Tongue (tissue), 3 donors: ENCODE measurements at places on chromosomes 11 and 22.

- no peak for DNase-seq
Measured at GRCh38 chr11:29962243-29962642, 54.6 kb downstream of the KCNA4 start.

DNA sequence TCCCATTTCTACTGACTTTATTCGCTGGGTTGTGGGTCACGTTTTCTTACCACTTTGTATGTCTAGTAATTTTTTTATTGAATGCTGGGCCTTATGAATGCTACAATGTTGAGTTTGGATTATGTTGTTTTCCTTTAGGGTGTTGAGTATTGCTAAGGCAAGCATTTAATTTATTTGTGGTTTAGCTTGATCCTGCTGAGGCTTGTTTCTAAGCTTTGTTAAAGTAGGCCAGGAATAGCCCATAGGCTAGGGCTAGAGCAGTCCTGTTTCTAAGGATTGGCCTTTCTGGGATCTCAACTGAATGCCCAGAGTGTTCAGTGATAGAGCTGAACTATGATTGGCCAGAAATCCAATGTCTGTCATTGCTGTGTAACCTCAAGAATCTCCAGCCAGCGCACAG lies 56.1 kb upstream of the LDLRAD3 start:
- no peak for DNase-seq

GRCh38 chr22:24128631-24129262 lies 52.5 kb upstream of the SUSD2 start:
- DNase-seq, result no peak

GRCh38 chr11:123069908-123070821 lies 8.2 kb upstream of the HSPA8 start:
- no peak for DNase-seq

DNA sequence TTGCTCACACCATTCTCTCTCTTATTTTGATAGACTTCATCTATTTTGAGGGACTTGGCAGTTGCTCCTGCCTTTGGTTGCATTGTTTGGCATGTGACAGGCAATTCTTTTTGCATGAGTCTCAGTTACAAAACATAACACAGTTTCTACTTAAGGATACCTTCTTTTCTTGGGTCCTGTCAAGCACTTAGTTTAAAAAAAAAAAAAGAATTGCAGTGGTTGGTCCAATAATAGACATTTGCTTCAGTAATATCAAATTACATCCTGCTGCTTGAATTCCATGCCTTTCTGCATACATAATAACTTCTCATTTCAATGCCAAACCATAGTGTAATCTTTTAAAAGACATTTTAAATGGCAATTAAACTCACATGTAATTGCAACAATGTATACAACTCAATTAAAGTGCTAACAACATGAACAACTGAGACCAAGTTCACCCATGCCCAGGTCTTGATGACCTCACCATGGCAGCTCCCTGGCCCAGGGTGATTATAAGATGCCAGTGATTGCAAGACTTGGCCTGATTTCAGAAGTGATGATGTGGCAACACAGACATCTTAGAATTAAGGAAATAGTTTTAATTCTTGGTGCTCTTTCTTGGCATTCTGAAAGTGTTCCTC lies 32.2 kb upstream of the PLET1 start:
- DNase-seq, result peak; percentile 39

DNA sequence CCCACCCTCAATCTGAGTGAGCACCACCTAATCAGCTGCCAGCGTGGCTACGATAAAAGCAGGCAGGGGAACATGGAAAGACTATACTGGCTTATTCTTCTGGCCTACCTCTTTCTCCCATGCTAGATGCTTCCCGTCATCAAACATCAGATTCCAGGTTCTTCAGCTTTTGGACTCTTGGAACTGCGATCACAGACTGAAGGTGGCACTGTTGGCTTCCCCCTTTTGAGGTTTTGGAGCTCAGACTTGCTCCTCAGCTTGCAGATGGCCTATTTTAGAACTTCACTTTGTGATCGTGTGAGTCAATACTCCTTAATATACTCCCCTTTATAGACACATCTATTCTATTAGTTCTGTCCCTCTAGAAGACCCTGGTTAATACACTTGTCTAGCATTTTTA lies 543.7 kb upstream of the RAG2 start:
- DNase-seq, result peak; percentile 6

DNA sequence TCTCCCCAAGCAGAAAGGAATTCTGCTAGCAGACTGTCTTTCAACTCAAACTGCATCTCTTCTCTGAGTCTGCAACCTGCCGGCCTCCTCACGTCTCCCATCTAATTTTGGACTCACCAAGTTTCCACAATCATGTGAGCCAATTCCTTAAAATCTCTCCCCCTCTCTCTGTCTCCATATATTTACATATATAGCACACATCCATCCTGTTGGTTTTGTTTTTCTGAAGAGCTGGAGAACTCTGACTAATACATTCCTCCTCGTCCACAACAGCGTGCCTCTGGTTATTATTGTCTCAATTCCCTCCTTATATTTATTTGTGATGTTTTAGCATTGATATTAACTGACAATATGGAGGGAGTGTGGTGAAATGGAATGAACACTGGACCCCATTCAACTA lies 29.6 kb upstream of the FJX1 start:
- no peak for DNase-seq

DNA sequence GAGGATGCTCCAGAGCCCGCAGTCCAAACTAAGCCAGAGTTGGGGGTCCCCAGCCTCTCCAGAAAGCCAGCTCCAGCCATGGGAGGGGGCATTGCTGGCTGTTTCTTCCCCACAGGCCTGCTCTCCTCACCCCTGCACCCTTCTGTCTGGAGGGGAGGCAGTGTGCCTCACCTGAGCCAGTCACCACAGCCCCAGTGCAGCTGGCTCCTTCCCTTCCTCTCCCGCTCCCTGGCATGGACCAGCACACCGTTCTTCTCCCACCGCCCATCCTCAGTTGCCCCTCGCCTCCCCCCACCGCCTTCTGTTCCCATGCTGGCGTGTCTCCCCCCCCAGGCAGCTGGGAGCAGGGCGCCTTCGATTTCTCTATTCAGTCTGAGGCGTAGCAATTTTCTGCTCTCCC lies 110.5 kb upstream of the THY1 start:
- DNase-seq, result no peak

GRCh38 chr11:117794772-117795629 lies 2.0 kb downstream of the DSCAML1 start:
- DNase-seq, result no peak

DNA sequence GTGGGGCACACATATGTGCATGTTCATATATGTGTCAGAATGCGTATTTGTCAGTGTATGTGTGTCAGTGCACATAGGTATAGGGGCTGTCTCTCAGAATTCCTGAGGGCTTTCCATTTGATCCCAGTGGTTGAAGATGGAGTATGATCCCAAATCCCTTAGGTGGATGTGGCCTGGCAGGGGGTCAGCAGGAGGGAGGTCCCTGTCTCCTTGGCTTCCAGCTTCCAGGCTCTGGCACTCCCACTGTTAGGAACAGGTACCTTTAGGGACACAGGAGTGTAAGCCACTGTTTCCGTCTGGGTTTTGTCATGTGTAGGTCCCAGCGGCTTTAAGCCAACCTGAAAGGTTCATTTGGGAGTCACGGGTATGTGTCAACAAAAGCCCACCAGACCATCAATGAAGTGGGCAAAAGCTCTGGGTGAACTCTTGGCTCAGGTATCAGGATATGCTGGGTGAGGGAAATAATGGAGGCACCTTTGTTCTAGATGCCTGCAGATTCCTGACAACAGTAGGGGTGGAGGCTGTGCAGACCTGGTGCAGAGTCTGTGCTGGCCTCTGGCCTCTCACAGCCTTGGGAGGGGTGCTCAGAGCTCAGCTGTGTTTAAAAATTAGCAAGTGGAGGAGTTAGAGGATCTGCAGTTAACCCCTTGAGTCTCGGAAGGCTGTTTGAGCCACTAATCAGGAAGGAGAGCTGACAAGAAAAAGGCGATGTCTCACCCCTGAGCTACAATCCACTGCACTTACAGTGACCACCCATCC lies 9.0 kb downstream of the KCNQ1OT1 start:
- peak; percentile 34 for DNase-seq

- no peak for DNase-seq
Measured at GRCh38 chr11:113507341-113507740, 32.1 kb upstream of the DRD2 start.

DNA sequence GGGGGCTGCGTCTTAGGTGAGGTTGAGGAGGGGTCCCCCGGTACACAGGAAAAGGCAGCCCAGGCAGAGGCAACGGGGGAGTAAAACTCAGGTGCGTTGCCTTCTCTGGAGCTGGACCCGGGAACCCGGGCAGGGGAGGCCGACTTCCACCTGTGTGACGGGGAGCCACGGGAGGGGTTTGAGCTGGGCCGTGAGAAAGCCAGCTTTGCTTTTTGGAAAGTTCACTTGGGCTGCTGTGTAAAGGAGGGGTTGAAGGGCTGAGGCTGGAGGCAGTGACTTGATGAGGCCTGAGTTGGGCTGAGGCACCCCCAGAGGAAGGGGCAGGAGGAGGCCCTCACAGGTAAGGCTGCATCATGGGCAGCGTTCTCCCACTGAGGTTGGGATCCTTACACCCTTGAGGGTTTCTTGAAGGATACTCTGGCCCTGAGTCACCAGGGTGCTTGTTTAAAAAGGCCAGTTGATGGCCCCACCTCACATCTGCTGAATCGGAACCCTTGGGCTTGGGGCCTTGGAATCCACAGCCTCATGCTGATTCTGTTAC lies 47.2 kb downstream of the CHRDL2 start:
- no peak for DNase-seq

- peak; percentile 65 for DNase-seq
Measured at GRCh38 chr11:61752117-61752924, at the start of gene MYRF. MYRF (plus strand) TSS chr11:61752636; CDS start chr11:61752745, 109 bp downstream.

DNA sequence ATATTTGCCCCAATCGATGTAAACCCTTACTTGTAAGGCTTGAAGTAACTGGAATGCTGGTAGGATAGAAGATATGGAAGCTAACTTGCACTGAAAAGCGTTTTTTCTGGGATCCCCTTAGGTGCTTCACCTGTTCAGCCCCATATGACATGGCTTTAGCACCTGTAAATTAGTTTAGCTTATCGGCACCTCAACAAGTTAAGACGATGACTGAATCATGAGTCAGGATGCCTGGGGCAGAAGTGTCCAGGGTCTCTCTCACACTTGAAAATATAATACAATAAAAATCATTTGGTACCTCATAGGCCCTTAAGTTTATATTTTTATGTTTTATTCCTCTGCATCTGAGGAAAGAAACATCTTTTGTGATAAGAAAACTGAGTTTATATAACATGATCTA lies 409.2 kb upstream of the LRRC4C start:
- no peak for DNase-seq

GRCh38 chr11:130677486-130678153 lies 229.2 kb downstream of the ADAMTS15 start:
- peak; percentile 62 for DNase-seq

- no peak for DNase-seq
Measured at GRCh38 chr11:46604796-46605195, 11.0 kb upstream of the AMBRA1 start.

DNA sequence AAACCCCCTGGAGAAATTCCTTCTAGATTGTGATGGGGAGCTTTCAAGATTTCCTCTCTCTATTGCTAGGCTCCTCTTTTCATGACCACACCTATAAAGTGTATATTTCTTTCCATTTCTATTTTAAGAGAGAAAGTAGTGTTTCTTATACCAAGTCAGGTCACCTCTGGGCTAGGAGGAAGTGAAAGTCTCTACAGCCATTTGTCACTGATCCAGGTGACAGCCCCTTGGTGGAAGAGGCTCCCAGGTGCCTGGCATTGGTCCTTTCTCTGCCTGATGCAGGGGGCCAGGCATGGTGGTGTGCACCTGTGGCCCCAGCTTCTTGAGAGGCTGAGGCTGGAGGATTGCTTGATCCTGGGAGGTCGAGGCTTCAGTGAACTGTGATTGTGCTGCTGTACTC lies 64.7 kb downstream of the DHCR7 start:
- DNase-seq, result no peak

- no peak for DNase-seq
Measured at GRCh38 chr11:106128740-106129139, 51.3 kb downstream of the AASDHPPT start.

DNA sequence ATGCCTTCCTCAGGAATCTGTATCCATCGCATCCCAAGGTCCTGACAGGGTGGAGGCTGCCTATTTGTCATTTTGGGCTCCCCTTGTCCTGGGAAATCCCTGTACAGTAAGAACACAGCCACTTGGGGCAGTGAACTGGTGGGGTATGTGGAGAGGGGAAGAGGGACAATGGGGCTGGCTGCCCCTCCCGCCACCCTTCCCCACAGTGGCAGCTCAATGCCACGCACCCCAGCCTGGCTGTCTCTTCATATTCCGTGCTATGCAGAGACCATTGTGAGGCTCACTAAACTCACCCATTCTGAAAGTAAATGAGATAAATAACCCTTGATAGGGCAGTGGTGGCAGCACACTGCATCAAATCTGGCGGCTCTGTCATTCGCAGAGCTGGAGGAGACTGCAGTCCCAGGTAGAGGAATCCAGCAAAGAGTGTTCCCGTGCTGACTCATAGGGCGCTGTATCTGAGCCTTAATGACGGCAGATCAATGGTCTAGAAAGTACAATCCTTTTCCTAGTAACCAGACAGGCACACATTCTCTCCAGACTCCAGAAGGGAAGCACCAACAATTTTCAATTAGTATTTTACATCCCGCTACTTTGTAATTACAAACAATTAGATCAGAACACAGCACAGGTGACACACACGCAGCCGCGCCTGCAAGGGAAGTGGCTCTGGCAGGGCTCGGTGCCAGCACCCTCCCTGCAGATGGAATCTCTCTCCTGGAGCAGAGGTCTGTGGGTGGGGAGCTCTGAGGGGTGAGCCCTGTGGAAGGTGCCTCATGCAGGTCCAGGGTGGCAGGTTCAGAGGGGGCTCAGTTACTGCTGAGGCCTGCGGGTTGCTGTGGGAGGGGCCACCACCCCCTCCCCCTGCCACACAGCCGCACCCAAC lies 167.9 kb upstream of the B3GAT1 start:
- no peak for DNase-seq

GRCh38 chr11:87361891-87362290 lies 324.2 kb downstream of the TMEM135 start:
- peak; percentile 34 for DNase-seq

DNA sequence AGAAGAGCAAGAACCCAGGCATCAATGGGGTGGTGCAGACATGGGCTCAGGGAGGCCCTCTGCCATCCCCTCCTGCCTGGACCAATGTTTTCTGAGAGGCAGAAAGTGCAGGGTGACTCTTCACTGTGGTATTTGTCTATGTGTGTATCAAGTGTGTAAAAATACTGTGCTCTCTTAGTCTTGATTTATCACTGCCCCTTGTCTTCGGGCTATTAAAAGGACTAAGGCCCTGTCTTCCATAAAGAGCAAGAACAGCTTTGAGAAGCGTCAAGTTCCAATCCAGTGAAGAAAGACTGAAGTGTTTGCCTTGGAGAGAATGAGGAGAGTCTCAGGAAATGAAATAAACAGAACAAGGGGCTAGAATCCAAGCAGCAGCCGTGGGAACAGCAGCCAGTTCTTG lies 14.4 kb downstream of the PRSS23 start:
- DNase-seq, result peak; percentile 35

GRCh38 chr11:70265341-70265740 lies 5.1 kb upstream of the PPFIA1 start:
- DNase-seq, result no peak
